ENCODE measurements at places on chromosomes 2 and 18. TPM values are rescaled to one million over a fixed set of nuclear protein-coding genes. Genes with fewer than 3 reads are reported as not detected.

DNA sequence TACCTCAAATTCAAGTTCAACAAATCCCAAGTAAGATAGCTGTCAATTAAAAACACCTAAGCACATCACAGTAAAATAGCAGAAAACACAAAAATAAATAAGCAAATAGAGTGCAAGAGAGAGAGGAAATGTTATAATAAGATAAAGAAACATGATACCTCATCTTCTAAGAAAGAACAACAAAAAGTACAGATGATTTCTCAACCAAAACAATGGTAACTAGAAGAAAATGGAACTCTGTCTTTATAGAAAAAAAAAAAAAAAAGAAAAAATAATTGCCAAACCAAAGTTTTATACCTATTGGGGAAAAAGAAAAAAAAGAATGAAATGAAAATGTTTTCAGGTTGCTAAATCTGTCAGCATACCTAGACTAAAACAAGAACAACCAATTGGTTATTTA, 1253.5 kb upstream of the CDH2 start:
- DNase-seq, result no peak

DNA sequence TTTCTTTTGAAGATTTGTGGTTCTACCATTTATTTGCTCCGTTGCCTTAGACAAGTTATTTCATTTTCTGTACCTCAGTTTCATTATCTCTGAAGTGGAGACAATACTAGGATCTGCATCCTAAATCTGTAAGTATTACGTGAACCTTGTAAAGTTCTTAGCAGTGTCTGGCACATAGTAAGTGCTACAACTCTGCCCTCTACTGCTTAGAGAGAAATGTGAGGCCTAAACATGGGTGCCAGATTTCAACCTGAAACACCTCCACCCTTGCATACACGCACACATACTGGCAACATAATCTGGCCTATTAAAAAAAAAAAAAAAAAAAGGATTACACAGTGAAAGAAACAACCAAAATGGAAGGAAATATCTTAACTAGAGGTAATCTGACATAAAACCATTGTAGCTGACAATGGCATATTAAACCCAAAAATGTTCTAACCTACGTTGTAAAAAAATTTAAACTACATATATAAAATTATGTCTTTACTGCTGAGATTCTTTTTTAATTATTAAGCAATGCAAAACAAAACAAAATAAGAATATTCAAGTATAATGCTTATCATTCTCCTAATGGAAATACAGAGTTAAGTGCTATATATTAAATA, 132.6 kb downstream of the MAP2 start:
- no peak for DNase-seq

- peak; percentile 81 for DNase-seq
Measured at GRCh38 chr2:64260817-64261216, 116.6 kb upstream of the PELI1 start.

DNA sequence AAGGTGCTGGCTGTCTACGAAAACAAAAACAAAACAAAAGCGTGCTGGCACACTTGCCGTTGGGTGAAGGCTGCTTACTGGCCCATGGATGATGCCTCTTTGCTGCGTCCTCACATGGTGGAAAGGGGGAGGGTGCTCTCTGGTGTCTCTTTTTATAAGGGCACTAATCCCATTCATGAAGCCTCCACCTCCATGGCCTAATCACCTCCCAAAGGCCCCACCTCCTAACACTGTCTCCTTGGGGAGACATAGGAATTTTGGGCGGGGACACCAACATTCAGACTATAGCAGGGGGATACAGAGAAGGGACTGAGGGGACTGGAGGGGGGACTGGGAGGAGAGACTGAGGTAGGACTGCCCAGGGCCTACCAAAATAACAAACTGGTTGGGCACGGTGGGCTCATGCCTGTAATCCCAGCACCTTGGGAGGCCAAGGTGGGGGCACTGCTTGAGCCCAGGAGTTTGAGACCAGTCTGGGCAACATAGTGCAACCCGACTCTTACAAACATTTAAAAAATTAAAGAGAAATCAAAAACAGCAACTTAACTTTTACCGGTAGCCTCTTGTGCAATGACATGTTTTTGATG, 14.5 kb downstream of the PTMA start:
- no peak for DNase-seq

DNA sequence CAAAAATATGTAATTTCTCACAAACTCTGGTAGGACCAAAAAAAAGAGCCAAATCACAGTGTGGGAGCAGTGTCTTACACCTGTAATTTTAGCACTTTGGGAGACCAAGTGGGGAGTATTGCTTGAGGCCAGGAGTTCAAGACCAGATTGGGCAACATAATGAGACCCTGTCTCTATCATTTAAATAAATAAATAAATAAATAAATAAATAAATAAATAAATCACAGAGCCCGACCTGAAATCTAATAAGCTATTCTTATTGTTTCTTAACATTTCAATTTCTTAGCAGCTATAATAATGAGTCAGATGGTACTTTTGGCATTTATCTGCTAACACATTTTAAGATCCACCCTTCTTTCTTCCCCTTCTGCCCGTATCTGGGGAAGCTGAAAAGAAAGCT, 1229.6 kb downstream of the SUCLG1 start:
- DNase-seq, result no peak

- DNase-seq, result peak; percentile 75
Measured at GRCh38 chr18:379681-380330, 112.0 kb upstream of the THOC1 start.

Gene PROKR1
- not detected for total RNA-seq

DNA sequence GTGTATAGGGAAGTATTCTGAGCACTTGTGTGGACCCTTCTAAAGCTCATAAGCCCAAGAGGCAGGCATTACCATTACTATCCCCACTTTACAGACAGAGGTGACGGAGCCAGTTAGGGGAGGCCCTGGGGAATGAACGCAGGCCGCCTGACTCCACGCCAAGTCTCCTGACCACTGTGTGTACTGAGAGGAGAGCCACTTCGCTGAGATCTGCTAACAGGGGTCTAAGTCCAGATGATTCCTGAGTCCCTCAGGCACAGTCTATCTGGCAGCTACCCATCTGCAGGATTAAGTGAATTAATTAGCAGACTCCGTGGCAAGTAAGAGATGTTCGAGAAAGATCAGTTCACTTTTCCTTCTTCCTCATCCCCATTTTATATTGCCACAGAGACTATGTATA, 13.7 kb downstream of the CYB5A start:
- no peak for DNase-seq

GRCh38 chr2:48449073-48449840, 80.7 kb upstream of the STON1 start:
- DNase-seq, result no peak

Gene MC5R
- not detected for total RNA-seq

Gene KIAA2012
- total RNA-seq, result 1.7 TPM

Gene TGIF1
- 60.0 TPM for total RNA-seq

GRCh38 chr2:112584891-112585250, 462 bp downstream of the CHCHD5 start:
- DNase-seq, result no peak

DNA sequence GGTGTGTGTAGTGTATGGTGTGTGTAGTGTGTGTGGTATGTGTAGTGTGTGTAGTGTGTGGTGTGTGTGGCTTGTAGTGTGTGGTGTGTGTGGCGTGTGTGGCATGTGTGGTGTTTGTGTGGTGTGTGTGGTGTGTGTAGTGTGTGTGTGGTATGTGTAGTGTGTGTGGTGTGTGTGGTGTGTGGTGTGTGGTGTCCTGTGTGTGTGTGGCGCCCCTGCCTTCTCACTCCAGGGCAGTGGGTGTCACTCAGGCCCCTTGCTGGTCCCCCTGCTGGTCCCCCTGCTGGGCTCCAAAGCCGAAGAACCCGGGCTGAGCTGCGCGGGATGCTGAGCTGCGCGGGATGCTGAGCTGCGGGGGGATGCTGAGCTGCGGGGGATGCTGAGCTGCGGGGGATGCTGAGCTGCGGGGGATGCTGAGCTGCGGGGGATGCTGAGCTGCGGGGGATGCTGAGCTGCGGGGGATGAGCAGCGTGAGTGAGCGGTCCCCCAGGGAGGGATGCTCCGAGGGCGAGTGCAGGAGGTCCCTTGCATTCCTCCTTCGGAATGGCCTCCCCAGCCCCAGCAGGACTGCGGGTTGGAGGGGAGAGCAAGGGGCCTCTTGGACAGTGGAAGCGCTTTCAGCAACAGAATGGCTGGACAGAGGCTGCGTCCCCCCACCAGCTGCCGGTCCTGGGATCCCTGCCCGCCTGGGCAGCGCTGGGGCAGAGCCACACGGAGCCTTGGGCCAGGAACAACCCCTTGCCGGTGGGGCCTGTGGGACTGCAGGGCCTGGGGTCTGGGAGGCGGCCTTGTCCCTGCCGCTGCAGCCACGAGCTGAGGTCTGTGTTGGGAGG, 3.4 kb upstream of the RTP5 start:
- peak; percentile 70 for DNase-seq

- DNase-seq, result no peak
Measured at GRCh38 chr2:131058920-131059319, 34.3 kb downstream of the FAM168B start.

DNA sequence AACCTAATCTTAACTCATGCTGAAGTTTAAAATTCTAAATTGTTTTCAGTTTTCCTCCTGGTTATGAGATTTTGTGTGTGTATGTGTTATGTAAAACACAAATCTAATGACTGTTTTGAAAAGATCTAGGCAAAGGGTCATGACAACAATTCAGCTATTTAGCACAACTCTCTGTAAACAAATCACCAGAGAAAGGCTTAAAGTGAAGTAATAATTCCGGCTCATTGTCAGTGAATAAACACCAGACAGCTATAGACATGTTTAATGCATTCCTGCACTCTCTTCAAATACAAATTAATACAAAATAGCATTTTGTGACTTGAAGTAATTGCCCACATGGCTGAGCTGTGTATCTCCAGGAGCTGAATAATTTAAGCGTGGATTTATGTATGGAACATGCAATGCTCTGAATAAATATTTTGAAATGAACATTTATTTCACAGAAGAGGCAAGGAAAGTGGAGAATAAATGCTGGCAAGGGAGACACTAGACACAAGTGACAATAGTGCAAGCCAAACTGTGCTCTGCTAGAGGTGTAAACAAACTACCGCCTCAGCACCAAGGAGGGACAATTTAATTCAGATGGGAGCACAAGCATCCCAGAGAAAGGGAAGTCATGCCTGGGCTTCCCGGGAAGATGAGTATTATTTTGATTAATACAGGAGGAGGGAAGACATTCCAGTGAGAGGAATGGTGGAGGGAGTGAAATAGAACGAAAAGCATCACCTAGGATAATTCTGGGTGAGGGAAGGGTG, 133.6 kb upstream of the XPO1 start:
- DNase-seq, result no peak

DNA sequence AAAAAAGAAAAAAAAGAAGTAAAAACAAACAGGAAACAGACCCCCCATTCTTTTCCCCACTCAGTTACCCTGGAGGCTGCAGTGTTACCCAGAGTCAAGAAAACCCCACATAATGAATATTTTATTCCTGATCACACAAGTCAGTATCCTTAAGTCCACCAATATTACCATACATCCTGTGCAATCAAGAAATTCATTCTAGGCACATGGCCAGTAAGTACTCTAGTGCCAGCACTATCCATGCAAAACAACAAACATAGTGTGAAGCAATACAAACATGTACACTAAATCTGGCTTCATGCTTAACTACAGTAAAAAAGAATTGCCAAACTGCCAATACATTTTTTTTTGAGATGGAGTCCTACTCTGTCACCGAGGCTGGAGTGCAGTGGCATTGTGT, 111.6 kb downstream of the FAM168B start:
- DNase-seq, result no peak

Gene CIDEA
- not detected for total RNA-seq

DNA sequence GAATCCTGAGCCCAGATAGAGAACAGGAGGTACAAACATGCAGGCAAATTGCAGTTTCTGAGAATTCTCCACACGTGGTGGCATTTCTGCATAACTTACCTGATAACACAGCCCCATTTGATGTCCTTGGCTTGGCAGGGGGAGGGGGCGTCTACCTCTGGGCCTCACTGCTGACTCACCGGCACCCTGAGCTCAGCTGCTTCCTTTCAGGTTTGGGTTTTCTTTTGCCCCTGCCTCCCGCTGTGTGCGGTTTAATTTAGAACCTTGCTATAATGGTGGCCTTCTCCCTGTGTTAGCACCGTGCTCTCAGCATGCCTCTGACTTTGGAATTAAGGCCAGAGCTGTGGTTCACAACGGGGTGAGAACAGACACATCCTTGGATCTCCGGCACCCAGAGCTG, 4.4 kb downstream of the CTIF start:
- no peak for DNase-seq

Gene ITGAV
- 175 TPM for total RNA-seq

DNA sequence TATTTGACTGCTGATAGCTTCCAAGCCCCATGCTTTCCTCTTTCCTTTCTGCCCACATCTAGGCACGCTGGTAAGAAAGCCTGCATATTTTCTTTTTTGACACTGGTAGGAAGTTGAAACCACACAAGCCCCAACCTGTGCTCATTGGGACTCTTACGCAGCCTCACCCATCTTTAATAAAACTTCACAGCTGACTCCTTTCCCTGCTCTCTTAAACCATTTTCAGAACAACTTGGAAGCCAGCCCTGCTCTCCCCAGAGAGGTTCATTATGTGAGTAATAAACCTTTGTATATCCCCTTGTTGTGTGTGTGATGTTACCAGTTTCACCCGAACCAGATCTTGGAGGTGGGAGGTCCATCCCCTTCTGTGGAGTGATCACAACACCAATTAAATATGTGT, 268.4 kb downstream of the GPD2 start:
- DNase-seq, result no peak

DNA sequence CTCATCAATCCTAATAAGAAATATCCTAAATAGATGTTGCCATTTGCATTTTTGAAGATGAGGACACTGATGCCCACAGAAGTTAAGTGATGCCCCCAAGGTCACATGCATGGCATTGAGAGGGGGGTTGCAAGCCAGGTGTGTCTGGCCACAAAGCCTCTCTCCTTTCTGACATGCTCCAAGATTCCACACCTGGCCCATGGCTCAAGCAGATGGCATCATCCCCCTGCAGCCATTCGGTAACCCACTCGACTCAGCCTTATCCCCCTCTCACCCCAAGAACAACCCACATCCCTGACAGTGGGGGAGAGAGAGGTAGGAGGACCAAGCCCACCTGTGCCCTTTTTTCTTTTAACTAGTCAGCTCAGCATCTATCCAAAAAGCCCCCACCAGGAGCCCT, 16.5 kb upstream of the TEX51 start:
- no peak for DNase-seq

GRCh38 chr2:66405473-66405872, 29.5 kb upstream of the MEIS1 start:
- no peak for DNase-seq

DNA sequence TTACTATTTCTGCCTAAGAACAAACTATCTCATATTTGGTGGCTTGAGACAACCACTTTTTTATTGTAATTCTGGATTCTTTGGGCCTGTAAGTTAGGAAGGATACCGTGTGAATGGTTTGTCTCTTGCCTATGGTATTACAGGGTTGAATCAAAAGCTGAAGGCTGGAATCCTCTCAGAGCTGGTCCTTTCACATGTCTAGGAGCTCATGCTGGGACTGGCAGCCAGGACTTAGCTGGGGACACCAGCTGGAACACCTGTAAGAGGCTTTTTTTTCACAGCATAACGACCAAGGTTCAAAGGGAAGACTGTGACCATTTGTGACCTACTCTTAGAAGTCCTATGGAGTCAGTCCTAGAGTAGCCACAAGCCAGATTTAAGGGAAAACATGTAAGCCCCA, 226.3 kb downstream of the ZNF804A start:
- DNase-seq, result no peak
